T-helper 2 cell (primary cell): ENCODE measurements at places on chromosomes 3 and 15.

DNA sequence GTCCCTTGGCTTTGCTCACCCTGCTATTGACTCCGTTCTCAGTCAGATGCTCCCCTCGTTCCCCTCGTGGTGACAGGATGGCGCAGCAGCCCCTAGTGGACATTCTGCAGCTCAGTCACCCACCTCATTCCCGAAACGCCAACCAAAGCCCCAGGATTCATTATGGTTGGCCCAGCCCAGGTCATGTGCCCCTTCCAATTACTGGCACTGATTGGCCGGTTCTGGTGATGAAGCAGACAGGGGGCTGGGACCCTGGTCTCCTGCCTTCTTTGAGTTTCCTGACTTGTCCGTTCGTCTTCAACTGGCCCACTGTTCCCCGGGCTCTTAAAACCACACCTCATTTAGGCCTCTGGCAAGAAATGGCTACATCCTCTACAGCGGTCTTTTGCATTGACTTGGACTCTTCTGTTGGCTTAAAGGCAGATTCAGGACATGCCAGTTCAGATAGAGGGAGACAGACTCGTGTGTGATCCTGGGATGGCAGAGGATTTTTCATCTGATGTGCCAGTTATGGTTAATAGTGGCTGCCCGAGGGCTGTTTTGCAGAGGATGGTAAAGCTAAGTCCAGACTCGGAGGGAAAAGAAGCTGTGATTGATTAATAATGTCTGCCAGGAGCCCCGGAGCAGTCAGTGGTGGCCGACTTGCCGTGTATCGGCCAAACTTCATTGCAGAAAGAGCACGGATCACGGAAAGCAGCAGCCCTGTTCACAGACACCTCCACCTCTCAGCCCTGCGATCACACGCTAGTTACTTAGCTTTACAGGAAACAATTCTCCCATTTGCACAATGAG, 37.8 kb downstream of the LSM3 start:
- peak; percentile 33 for DNase-seq

GRCh38 chr3:194707147-194707540, 21.5 kb downstream of the FAM43A start:
- DNase-seq = no peak

DNA sequence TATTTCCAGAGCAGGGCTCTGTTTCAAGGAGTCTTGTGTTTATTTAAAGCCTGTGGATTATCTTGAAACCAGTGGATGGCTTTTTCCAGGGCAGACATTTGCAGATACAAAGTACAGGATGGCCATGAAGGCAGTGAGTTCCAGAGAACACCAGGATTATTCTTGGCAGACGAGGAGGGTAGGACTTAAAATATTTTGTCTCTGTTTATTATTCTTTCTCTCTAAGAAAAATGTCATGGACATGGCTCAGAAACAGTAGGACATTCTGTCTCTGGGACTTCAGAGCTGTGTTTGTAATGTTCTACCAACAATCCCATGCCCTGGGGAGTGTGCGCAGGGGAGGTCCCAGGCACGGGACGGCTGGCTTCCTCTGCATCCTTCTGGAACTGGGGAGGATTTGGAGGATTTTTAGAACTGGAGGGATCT, 125.9 kb downstream of the ATP10A start:
- DNase-seq = no peak

DNA sequence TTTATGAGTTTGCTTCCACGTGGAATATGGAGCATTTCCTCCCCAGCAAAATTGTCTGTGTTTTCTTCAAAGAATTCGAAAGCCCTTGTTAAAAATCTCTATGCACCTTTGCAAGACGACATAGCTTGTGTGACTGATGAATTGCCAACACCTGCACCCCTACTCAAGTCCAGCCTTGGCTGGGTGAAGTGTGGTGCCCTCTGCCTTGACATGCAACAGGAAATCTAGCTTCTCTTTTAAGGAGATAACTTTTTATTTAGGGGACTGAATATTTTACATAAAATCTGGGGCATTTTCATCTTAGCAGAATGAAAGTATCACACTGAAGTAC, 647 bp downstream of the HMG20A start:
- no peak for DNase-seq

DNA sequence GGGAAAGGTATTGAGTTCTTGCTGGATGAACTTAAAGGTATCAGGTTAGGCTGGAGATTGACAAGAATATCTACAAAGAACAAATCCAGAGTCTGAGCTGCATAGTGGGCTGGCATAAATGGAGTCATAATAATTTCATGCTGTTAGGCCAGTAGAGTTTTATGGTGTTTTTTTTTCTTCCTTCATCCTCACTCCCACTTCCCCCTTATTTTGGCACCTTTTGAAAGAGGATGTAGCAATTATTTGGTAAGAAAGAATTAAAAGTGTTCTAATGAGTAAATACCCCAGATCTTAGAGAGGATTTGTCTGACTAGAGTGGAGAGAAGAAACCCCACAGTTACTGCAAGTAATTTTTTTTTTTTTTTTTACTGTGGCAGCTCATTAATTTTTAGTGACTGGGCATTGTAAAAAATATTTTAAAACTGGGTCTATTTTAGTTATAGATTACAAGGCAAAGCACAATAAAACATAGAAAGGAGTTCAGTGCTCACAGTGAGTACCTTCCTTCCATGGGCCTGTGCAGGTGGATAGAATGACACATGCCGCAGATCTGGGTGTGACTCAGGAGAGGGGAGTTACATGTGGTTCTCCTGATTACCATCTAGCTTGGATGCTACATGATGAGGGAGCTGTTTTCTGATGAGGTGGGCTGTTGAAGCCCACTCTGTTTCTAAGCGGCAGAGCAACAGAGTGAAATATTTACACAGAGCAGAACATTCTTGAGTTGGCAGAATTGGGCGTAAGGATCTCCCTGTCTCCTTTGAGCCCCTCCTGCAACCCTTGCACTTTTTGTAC, 5.3 kb downstream of the EDEM1 start:
- peak; percentile 41 for DNase-seq

DNA sequence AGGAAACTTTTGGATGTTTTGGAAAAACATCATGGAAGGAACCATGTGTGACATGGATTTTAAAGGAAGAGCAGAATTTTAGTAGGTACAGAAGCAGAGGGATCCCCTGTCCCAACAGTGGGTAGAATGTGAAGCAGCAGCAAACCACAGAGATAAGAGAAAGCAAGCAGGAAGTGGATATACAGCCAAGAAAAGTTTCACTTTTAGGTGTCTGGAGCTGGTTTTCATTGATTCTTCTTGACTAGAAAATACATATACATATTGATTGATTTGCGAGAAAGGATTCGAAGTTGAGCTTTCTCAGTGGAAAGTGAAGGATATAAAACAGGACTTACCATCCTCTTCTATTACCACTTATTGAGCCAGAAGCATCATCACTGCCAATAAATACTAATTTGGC, 133.5 kb downstream of the KCNMB2 start:
- DNase-seq = no peak

DNA sequence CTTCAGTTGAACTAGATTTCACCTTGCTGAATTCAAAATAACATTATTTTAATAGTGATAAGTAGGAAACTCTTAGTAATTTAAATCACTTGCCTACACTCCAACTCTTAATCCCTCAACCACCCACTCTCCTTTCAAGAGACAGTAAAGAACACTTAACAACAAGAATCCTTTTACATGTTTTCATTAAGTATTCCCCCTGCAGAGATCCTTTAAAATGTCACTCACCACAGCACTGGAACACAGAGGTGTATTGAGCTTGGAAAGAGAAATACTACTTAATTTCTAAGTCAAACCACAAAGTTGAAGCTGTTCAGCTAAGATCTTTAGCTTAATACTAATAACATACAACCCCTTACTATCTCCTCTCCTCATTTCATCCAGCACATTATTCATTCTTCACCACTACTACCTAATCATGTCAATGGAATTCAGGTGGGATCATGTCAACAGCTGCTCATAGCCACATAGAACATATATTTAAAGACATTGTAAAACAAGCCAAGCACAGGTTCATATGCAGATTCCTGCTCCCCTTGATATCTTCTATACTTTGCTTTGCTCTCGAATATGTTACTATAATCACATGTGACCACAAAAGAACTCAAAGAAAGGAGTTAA, 40.5 kb downstream of the IMPG2 start:
- no peak for DNase-seq
